Islet precursor cell (in vitro differentiated cells): ENCODE measurements at places on chromosomes 5 and 9.

- peak; percentile 95 for DNase-seq
These were observed 13.8 kb upstream of the CTSL start for GRCh38 chr9:87711857-87712800.

- DNase-seq, result no peak
These were observed 34.4 kb downstream of the CFAP90 start for GRCh38 chr5:7816535-7816901.

DNA sequence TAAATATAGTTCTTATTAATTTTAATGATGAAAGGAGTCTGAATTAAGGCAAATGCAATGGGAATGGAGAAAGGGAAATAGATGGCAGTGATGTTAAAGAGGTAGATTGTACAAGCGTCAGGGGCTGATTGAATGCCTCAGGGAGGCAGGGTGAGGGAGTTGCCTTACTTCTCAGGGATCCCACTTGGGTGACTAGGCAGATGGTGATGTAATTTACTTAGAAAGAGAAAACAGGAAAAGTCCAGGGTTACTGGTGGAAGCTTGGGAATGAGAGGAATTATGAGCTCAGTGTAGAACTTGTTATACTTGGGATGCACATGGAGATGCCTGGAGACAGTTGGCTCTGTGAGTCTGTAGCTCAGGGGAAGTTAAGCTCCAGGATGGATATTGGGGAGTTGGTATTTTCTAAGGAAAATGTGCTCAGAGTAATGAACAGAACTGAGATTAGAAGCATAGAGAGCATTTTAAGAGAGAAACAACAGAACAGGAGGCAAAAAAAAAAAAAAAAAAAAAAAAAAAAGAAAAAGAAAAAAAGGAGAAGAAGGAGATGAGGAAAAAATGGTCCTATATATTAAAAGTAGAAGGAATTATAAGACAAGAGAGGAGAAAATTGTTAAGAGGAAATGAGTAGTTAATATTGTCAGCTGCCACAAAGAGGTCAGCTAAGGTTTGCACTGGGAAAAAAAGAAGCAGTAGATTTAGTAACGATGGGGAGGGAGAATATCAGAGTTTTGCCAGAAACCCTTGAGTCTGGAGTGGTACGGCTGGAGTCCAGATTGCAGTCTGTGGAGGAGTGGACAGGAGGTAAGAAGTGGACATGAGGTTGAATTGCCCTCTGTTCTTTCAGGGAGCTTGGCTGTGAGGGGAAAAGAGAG, 88.0 kb upstream of the ELL2 start:
- DNase-seq, result no peak

DNA sequence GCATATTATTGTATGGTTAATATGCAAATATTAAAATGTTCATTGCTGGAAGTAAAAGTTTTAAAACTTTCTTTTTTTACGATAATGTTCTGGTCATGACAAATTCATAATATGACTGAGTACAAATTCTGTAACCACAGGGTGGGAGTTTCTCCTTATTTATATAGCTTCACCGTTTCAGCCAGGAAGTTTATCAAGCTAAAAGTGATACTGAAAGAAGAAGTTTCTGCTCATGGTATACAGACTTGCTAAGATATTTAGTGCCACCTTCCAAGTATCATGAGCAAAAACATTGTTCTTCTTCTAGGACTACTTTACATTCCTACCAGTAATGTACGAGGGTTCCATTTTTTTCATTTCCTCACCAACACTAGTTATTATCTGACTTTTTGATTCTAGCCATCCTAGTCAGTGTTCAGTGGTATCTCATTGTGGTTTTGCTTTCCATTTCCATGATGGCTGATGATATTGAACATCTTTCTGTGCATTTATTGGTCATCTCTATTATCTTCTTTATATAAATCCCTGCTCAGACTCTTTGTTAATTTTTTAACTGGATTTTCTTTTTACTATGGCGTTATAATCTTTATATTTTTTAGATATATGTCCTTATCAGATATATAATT, 94.2 kb upstream of the PRRC1 start:
- DNase-seq, result no peak

DNA sequence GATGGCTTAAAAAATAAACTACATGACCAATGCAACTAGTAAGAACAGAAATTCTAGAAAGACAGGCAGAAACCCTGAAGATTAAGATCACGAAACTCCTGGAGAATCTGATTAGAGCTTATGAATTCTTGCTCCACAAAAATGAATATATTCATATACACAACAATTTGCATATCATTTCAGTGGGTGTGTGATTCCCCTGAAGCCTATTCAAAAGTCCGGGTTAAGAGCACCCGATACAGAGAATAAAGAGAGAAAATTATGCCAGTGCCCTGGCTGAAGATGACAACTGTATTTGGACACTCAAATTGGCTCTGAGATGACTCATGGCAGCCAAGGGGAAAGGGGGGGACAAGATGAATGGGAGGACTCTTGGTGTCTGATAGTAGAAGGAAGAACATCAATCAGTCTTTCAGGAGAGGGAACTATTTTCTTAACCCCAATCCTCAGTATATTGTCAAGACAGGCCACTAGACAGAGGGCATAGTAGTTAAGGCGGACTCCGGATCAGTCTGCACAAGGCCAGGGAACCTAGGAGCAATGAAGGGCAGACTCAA, 6.0 kb downstream of the TMOD1 start:
- DNase-seq, result peak; percentile 32
